AML-193 (cell line): ENCODE measurements at places on chromosomes 4 and X.

DNA sequence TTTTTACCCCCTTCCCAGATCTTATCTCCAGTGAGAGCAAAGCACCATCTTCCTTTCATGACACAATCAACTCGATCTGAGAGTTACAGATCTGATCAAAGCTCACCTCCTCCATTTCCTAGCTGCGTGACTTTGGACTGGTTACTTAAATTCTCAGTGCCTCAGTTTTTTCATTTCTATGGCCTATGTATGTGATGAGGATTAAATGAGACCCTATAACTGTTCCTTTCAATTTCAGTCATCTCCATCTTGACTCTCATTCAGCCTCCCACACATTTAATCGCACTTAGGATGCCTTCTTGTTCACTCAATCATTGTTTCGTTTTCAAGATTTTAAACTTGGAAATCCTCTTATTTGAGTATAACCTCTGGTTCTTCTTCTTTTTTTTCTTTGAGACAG lies 20.1 kb upstream of the CXCR3 start:
- no peak for DNase-seq

DNA sequence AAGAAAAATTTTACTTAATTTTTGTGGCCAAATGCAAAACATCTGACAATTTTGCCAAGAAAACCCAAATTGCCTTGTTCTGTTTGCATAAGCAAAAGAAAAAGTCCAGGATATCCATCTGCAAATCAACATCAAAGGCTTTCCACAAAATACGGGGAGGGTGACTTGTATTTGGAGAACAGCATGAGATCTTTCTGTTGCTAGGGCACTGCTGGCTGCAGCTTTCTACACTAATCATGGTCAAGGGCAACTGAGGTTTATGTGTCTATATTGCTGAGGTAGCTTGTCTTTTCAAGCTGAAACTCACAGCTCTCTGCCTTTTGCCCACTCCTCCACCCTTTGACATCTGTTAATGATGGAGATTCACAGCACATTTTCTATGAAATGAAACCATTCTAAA lies 389.1 kb downstream of the NKX6-1 start:
- DNase-seq, result no peak

DNA sequence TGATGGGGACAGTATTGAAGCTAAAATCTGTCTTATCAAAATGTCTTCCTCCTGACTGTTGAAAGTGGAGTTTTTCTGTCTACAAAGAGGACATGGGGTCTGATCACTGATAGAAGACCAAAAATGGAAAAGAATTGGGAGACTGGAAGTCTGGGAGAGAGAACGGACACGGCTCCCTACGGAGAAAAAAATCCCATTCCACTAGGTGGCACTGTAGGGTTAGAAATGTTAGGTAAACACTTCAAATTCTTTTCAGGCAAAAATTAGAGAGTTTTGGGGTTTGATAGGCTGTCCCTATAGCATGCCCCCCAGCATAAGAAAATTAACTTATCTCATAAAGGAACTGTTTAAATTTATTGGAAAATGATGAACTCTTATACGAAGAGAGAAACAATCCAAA lies 200.5 kb downstream of the FAM133A start:
- no peak for DNase-seq

DNA sequence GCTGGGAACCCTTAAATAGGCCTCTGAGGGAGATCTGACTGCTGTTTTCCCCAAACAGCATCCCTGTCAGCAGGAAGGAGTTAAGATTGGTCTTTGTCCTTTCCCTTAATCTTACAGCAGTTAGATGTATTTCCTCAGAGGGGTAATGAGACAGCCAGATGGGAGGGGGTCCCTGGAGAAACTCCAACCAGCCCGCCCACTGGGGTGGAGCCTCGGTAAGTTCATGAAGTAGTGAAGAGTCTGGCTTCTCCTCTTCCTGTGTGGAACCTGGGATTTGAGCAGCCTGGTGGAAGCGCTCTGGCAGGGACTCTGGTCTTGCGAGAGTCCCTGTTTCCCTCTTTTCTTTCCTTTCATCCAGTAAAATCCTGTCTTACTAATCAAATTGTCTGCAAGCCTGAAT lies 330.0 kb downstream of the TLL1 start:
- DNase-seq, result no peak

- DNase-seq, result no peak
These were observed 29.7 kb downstream of the EREG start for GRCh38 chr4:74394476-74395136.

DNA sequence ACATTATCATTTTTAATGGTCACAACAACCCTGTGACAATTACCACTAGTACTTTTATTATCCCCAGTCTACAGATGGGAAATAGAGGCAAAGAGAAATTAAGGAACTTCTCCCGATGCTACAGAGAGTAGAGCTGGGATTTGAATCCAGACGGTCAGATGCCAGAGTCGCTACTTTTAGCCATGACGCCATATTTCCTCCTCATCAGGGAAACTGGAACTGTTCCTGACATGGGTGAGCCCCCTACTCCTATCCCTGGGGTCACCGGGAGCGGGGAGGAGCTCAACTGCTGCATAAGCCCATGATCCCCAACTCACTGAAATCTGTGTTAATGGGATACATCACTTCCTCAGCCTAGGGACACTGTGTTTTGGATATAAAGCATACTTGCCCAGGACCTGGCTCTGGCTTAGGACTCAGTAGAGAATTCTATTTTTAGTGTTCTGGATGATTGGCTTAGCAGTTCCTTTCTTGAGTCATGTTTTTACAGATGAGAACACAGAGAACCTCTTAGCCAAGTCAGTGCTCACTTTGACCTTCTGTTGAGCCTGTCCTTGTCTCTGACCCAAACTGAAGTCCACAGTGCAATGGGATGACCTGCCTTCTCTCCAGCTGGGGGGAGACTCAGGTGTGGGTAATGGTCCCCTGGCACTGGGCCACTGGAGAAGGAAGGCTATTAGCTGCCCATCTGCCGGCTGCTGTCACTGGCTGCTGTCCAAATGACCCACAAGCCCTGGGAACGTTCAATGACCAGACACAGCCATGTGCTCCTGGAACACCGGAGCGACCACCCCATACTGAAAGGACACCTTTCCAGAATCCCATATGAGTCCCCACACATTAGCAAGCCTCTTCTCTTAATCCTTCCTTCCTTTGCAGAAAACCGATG lies 90.8 kb upstream of the SHISA3 start:
- no peak for DNase-seq

- no peak for DNase-seq
These were observed 35.0 kb upstream of the RASGEF1B start for GRCh38 chr4:81506731-81507130.

GRCh38 chrX:149045645-149046210 lies 459.4 kb downstream of the IDS start:
- no peak for DNase-seq

DNA sequence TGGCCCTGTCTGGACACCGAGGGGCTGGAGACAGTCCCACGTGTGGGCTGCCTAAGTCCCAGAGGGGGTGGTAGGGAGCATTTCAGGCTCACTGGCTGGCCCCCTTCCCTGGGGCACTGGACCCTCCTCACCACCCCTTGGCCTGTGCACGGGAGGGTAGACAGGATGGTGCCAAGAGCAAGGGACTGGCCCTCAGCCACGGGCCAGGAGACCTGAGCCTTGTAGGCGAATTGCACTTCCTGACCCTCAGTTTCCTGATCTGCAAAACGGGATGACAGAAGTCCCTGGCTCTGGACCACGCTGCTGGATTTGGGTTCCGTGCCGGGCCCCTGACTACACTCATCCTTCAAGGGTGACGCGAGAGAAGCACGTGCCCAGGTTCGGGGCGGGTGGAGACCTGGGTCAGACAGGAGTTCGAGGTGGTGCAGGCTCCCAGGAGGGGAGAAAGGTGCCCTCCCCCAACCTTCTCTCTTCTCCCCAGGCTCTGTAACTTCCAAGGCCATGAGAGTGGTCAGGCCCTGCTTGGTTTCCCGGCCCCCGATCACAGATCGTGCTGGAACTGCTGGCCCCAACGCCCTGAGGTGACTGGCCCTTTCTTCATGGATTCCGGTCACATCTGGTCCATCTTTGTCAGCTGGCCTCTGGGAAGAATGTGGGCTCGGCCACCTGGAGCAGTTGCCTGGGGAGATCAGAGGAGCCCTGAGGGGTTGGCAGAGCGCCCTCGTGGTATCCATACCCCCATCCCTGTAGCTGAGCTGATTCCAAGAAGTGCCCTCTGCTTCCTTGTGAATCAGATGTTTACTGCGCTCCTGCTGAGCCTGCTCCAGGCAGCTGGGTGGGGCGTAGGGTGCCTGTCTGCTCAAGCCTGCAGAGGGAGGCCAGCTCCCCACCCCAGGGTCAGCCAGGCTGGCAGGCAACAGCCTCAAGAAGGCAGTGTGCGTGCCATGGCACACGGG lies 3.3 kb downstream of the SH3BP2 start:
- no peak for DNase-seq

DNA sequence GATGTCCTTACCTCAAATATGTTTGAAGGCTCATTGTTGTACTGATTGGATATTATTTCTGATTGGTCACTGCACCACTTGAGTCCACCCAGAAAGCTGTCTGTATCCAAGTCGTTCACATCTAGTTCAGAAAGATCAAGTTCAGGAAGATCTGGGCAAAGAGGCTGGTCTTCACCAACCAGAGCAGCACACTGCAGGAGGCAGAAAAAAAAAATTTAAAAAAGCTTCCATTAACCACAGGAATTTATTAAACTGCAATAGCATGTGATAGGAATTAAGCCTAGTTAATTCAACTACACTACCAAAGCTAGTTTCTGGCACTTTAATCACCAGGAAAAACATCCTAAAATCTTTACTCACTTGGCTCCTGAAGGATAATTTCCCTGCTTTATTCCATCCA lies 5.1 kb downstream of the PPARGC1A start:
- DNase-seq, result no peak

DNA sequence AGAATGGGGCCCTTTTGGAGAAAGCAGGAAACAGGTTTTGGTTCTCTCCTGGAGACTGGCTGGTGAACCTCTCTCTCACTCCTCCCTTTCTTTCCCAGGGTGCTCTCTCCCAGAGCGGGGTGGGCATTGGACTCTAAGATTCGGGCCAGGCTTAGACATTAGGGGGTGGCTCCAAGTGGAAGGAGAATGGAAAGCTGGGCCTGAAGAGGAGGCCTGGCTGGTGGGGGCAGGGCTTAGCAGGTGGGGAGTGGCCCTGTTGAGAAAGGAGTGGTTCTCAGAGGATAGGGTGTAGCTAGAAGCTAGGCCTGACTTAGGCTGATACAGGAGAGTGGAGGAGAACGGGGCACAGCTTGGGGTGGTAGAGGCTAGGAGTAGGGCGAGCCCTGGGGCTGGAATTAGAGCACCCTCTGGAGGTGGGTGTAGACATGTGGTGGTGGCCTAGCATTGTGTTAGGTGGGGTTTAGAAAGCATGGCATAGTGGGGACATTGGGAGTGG lies 5.7 kb downstream of the PLP2 start:
- peak; percentile 24 for DNase-seq

- no peak for DNase-seq
These were observed 73.3 kb downstream of the MANBA start for GRCh38 chr4:102687373-102687981.

- peak; percentile 0 for DNase-seq
These were observed 51.1 kb downstream of the SCML1 start for GRCh38 chrX:17788439-17788838.

DNA sequence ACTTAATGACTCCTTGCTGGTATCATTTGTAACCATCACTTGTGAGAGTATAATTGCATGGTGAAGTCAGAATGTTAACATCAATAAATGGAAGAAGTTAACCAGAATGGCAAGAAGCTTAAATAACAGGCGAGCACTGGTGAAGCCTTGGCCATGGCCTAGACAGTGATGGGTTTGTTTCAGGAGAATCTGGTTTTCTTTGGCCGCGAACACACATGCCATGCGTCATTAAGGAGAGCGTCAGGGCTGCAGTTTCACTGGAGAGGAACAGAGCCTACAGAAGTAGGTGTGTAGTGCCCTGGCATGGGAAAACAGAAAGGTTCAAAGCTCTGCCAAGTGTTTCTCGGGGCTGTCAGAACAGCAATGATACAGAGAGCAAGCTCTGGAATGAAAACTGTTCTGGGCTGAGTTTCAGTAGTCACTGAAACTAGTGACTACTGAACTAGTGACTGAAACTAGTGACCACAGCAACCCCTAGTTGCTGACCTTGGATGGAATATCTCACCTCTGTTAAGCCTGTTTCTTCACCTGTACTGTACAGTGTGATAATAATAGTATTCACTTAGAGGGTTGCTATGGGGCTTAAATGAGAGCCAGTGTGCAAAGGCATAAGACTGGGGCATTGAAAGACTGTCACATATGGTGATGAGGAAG lies 93.8 kb downstream of the C4orf51 start:
- no peak for DNase-seq

DNA sequence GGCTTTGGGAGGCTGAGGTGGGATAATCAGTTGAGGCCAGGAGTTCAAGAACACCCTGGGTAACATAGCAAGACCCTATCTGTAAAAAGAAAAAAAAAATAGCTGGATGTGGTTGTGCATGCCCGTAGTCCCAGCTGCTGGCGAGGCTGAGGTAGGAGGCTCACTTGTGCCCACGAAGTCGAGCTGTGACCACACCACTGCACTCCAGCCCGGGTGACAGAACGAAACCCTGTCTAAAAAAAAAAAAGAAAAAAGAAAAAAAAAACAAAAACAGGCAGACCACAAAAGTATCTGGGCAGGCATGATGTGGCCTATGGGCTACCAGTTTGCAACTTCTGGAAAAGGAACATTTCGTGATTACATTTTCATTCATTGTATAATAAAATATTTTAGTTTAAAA lies 38.1 kb upstream of the RASGEF1B start:
- no peak for DNase-seq

DNA sequence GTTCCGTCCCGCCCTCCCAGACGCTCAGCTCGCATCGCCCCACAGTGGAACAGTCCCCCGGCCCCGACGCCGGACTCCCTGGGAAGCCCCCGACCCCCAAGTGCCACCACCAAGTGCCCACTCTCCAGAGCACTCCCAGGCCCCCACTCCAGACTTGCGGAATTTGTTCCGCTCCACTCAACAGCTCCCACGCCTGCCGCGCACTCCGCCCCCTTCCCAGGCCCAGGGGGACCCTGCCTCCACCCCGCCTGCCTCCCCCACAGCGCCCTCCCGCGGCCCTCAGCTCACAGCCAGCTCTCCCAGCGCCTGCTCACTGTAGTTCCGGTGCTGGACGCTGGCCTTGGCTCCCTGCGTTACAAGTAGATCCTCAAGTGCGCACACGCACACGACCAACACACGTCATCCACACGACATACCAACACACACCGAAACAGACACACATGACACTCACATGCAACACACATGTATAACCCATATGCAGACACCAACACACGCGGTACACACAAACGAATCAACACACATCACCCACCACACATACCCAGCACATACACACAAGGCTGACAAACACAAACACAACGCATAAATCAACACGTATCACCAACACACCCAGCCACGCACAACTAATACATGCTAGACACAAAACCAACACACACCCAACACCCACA lies 8.0 kb downstream of the MSX1 start:
- DNase-seq, result no peak

- no peak for DNase-seq
These were observed 100.0 kb downstream of the SLC2A9 start for GRCh38 chr4:9921326-9921725.

DNA sequence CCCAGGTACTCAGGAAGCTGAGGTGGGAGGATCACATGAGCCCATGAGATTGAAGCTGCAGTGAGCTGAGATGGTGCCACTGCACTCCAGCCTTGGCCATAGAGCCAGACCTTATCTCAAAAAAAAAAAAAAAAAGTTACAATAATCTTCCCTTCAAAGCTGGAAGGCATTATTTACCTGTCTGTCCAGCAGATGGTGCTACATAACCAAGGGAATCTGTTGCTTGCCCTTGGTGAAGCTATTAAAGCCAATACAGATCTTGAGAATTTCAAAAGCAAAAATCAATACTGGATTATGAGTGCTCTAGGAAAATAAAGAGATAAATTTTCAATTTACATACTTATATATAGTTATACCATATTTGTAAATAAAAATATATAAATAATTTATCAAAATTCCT lies 25.9 kb downstream of the PKD2 start:
- peak; percentile 53 for DNase-seq
